ENCODE measurements at places on chromosomes 12 and 14.

DNA sequence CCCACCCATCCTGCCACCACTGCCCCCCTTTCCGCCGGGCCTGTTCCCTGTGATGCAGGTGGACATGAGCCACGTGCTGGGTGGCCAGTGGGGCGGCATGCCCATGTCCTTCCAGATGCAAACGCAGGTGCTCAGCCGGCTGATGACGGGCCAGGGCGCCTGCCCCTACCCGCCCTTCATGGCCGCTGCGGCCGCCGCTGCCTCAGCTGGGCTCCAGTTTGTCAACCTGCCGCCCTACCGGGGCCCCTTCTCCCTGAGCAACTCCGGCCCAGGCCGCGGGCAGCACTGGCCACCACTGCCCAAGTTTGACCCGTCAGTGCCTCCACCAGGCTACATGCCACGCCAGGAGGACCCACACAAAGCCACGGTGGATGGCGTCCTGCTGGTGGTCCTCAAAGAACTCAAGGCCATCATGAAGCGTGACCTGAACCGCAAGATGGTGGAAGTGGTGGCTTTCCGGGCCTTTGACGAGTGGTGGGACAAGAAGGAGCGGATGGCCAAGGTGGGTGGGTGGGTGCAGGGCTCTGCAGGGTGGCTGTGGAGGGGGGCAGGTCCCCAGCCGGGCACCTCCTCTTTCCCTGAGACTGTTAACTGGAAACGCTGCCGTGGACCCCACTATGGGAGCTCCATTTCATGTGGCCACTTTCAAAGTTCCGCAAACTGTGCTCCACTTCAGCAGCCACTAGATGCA is 10.8 kb downstream of the SETD1B start:
- H3K27me3 ChIP-seq: no peaks in the 10 kb centered on the region
- DNase-seq: no peak
- H3K4me1 ChIP-seq: no peaks in the 10 kb centered on the region
- H3K27ac ChIP-seq: no peak overlapping the region
- H3K4me3 ChIP-seq: peak overlapping the region; percentile 17

DNA sequence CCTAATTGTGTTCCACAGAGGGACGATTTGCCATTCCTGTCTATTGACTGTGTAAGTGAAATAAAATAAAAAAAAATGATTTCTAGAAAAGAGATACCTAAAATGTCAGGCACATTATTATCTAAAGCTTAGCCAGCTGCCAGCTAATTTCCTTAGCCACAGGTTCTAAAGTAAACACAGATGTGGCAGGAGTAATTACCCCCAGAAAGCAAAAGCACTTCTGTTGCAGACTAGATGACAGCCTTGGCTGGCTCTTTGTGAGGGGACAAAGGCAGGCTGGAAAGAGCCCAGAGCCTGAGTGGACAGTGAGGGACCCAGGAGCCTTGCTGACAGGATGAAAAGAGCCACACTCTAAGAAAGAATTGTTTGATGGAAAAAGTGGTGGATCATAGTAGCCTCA is 418.1 kb downstream of the LRIG3 start:
- H3K4me1 ChIP-seq: no peaks in the 10 kb centered on the region
- DNase-seq: no peak
- no peak overlapping the region for H3K27ac ChIP-seq
- H3K27me3 ChIP-seq: no peaks in the 10 kb centered on the region

DNA sequence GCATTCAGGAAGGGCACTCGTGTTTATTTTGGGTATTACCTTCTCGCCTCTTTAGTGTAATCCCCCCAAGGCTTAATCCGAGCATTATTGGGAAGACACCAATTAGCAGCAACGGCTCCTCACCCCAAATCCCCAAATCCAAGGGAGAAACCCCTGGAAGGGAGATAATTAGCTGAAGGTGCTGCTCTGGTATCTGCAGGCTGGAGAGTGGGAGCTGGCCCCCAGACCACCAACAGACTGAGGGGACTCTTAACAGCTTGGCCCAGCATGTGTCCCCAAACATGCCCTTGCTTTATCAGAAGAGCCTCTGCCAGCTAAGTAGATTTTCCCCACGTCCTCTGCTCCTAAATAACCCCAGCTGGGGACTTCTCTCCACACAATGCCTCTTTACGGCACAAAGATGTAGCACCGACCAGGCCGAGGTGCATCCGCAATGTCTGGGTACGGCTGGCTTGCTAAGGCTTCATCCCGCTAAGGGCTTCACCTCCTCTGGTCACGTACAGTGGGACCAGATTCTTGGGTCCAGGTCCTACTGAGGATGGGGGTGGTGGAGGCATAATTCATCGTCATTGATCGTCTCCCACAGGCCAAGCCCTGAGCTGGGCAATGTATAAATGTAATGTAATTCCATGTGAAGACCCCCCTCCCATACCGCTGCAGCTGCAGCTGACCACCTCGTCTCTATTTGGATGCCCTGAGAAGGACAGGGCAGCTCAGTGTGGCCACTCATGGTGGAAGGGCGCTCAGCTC is 123.7 kb upstream of the GSC start:
- H3K27me3 ChIP-seq: no peaks in the 10 kb centered on the region
- H3K27ac ChIP-seq: no peak overlapping the region
- no peak overlapping the region for H3K4me3 ChIP-seq
- no peaks in the 10 kb centered on the region for H3K36me3 ChIP-seq
- no peak for DNase-seq

DNA sequence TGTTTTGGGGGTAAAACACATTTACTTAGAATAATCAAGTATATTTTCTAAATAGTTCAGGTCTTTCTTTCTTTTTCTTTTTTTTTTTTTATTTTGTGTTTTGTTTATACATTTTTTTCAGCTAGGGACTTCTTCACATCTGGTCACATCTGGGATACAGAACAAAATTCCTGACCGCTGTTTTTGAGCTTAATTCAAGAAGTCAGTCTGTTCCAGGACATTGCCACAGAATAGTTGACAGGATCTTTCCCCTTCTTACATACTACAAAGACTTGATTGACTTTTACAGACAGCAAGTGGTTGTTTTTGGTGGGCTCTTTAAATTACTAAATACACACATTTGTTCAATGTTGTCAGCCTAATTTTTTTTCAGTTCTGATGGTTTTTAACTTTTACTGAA is 41.8 kb upstream of the DCN start:
- H3K27ac ChIP-seq: no peak overlapping the region
- H3K36me3 ChIP-seq: no peaks in the 10 kb centered on the region
- no peak for DNase-seq
- no peak overlapping the region for H3K4me3 ChIP-seq

GRCh38 chr12:97561619-97562290 is 99.2 kb downstream of the RMST start:
- peaks cover 18% of the 10 kb centered on the region for H3K4me1 ChIP-seq
- no peaks in the 10 kb centered on the region for H3K27me3 ChIP-seq
- no peak overlapping the region for H3K4me3 ChIP-seq
- DNase-seq: no peak

DNA sequence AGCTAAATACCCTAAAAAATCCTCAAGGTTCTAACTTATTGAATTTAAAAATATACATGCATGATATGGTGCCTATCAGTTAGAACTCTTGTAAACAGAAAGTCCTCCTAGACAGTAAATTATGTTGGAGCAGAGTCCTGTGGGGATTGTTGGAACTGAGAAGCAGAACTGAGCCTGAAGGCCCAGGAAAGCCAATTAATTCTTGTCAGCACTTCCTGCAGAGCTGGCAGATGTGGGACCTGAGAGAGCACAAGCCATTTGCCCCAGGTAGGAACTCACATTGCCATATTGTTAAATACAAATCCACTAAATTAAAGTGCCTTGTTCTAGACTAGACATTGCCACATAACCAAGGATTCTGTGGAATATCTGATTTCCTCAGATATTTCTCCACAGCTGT is 117.1 kb downstream of the RTN1 start:
- H3K27ac ChIP-seq: no peak overlapping the region
- no peaks in the 10 kb centered on the region for H3K27me3 ChIP-seq
- H3K4me1 ChIP-seq: no peaks in the 10 kb centered on the region
- H3K36me3 ChIP-seq: no peaks in the 10 kb centered on the region
- H3K4me3 ChIP-seq: no peak overlapping the region

- no peak overlapping the region for H3K27ac ChIP-seq
- no peak for DNase-seq
- no peaks in the 10 kb centered on the region for H3K36me3 ChIP-seq
- no peaks in the 10 kb centered on the region for H3K4me1 ChIP-seq
- no peak overlapping the region for H3K4me3 ChIP-seq
These were observed 14.8 kb upstream of the GABARAPL1 start for GRCh38 chr12:10197879-10198278.

GRCh38 chr14:56461276-56462275 is 118.0 kb upstream of the TMEM260 start:
- H3K27me3 ChIP-seq: no peaks in the 10 kb centered on the region
- H3K27ac ChIP-seq: no peak overlapping the region
- no peaks in the 10 kb centered on the region for H3K4me1 ChIP-seq
- no peak overlapping the region for H3K4me3 ChIP-seq
- DNase-seq: no peak
- no peaks in the 10 kb centered on the region for H3K36me3 ChIP-seq

DNA sequence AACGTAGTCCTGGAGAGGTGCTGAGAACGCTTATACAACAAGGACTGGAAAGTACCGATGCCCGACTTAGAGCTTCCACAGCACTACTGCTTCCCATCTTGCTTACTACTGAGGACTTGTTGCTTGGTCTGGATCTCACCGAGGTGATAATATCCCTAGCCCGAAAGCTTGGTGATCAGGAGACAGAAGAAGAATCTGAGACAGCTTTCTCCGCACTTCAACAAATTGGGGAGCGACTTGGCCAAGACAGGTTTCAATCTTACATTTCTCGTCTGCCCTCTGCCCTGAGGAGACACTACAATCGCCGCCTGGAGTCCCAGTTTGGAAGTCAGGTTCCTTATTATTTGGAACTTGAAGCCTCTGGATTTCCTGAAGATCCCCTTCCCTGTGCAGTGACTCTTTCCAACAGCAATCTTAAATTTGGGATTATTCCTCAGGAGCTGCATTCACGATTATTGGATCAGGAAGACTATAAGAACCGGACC is 1.1 kb downstream of the TOGARAM1 start:
- peaks cover 7% of the 10 kb centered on the region for H3K36me3 ChIP-seq
- no peak overlapping the region for H3K27ac ChIP-seq
- H3K4me1 ChIP-seq: peaks cover 10% of the 10 kb centered on the region
- DNase-seq: no peak
- no peak overlapping the region for H3K4me3 ChIP-seq
- H3K27me3 ChIP-seq: no peaks in the 10 kb centered on the region

GRCh38 chr12:54358191-54358944 is 5.9 kb downstream of the GPR84 start:
- no peaks in the 10 kb centered on the region for H3K27me3 ChIP-seq
- no peak overlapping the region for H3K27ac ChIP-seq
- peak; percentile 78 for DNase-seq
- H3K4me1 ChIP-seq: peaks cover 10% of the 10 kb centered on the region
- no peak overlapping the region for H3K4me3 ChIP-seq

DNA sequence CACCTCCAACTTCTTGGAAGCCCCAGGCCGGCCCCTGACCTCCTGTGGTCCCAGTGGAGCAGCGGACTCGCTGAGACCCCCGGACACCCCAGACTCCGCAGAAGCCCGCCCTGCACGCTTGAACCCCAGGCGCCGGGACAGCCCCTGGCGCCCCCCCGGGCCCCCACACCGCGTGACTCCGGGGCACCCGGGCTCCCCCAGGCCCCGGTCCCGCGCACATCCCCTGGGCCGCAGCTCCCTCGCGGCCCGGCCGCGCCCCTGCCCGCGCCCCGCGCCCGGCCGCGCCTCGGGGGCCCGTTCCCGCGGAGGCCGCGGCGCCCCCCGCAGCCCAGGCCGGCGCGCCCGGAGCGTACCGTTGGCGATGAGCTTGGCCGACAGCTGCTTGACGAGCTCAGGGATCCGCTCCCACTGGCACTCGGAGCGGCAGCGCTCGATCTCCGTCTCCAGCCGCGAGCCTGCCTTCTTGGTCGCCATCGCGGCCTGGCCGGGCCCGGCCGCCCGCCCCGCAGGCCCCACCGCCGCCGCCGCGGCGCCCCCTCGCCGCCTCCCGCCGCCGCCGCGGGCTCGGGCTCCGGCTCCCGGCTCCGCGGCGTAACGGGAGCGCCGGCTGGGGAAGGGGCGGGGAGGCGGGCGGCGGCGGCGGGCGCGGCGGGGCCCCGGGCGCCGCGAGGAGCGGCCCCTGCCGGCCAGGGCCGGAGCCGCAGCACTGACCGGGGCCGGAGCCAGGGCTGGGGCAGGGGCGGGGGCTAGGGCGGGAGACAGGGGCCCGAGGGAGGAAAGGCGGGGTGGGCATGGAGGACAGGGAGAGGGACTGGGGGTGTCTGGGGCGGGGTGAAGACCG is at the start of gene TTC7B:
Gene TTC7B (minus strand): TSS at position 609 of the 841 bp plus-strand sequence. CDS start 135 bp downstream, at position 474.
- no peaks in the 10 kb centered on the region for H3K27me3 ChIP-seq
- no peak within 1 kb of the TSS for H3K27ac ChIP-seq
- peak within 1 kb of the TSS; percentile 84 for H3K4me3 ChIP-seq

GRCh38 chr14:99244367-99244901 is 27.6 kb downstream of the BCL11B start:
- no peaks in the 10 kb centered on the region for H3K27me3 ChIP-seq
- no peak for DNase-seq
- peak overlapping the region; percentile 76 for H3K4me3 ChIP-seq
- H3K4me1 ChIP-seq: peaks cover 40% of the 10 kb centered on the region

- no peak overlapping the region for H3K4me3 ChIP-seq
- no peaks in the 10 kb centered on the region for H3K36me3 ChIP-seq
- H3K4me1 ChIP-seq: peaks cover 3% of the 10 kb centered on the region
- no peak overlapping the region for H3K27ac ChIP-seq
These were observed 8.5 kb upstream of the ACTN1 start for GRCh38 chr14:68987653-68988036.

DNA sequence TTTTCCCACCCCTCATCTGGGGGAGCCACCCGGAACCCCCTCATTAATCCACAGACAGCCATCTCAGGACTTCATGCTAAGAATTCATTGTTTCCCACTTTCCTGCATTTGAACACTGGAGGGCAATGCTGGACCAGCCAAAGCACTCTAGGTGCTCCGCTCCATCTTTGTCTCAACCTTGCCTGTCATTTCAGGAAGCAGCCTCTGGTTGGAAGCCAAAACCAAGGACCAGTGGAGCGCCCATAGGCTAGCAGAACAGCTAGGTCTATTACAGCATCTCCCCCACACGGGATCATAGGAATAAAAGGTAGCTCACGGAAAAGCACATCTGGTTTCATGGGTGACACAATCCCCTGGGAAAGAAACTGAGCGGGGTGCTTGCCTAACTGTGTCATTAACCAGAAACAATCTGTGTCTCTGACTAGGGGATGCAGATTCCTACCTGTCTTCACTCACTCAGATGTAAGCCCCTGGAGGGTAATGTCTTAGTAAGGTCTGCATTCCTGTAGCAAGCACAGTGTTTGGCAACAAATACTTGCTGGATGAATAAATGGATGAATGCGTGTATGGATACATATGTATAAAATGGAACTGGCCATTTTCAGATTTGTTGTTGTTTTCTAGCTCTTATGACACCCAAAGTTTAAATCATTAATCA is 197.0 kb downstream of the DAD1 start:
- H3K27me3 ChIP-seq: no peaks in the 10 kb centered on the region
- no peak overlapping the region for H3K4me3 ChIP-seq
- peak; percentile 69 for DNase-seq
- no peak overlapping the region for H3K27ac ChIP-seq

DNA sequence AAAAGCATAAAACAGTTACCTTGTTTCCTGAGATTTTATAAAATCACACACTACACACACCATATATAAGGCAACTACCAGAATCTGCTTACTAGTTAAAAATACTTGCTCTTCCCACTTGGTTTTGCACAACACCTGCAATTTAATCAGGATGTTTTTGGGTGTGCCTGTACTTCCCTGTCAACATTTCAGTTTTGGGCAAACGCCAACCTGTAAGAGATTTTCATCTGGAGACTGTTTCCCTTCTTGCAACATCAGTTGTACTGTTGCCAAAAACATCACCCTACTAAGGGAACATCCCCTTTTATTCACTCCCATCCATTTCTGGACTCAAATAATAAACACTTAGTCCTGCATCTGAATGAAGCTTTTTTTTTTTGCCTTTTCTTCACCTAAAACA is 172.3 kb downstream of the DUSP6 start:
- H3K4me3 ChIP-seq: no peak overlapping the region
- H3K4me1 ChIP-seq: no peaks in the 10 kb centered on the region
- no peaks in the 10 kb centered on the region for H3K27me3 ChIP-seq
- no peaks in the 10 kb centered on the region for H3K36me3 ChIP-seq
- no peak overlapping the region for H3K27ac ChIP-seq
- no peak for DNase-seq
